Prostate gland (tissue), 2 donors: ENCODE measurements at places on chromosomes 7 and 10.

DNA sequence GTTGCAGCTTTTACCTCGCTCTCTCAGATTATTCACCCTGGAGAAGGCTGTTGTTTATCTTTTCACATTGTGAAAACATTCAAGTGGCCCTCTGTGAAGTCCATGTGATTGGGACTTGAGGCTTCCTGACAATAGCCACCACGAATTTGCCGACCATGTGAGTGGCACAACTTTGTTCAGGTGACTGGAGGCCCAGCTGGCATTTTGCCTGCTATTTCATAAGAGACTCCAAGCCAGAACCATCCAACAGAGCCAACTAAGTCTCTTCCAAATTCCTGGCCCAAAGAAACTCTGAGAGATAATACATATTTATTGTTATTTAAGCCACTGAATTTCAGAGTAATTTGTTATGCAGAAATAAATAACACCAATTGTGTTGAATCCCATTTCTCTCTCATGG, 38.2 kb upstream of the CCSER2 start:
- no peaks in the 10 kb centered on the region for H3K4me1 ChIP-seq
- no peaks in the 10 kb centered on the region for H3K27me3 ChIP-seq
- H3K4me3 ChIP-seq: no peak overlapping the region
- H3K27ac ChIP-seq: no peak overlapping the region
- no peaks in the 10 kb centered on the region for H3K36me3 ChIP-seq

GRCh38 chr7:7164591-7164990, 17.8 kb upstream of the C1GALT1 start:
- H3K27ac ChIP-seq: no peak overlapping the region
- DNase-seq: no peak
- H3K4me3 ChIP-seq: no peak overlapping the region
- no peaks in the 10 kb centered on the region for H3K27me3 ChIP-seq
- H3K4me1 ChIP-seq: no peaks in the 10 kb centered on the region

DNA sequence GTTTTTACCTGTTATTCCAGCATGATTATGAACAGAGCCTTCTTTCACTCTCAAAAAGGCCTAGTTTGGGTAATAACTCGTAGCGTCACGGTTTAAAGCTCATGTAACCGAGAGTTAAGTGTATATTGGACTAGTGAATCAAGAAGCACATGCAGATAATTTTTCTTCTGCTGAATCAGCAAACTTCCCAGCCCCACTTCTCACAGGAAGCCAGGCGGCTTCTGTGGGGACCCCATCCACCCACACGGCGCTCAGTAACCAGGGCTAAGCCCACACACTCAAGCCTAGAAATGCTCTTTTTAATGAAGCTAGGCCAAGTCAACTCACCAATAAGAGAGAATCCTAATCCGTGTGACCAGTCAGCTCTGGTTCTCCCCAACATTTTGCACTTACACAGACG, 191.2 kb upstream of the MGMT start:
- no peak for DNase-seq
- H3K27me3 ChIP-seq: no peaks in the 10 kb centered on the region
- no peak overlapping the region for H3K27ac ChIP-seq
- no peaks in the 10 kb centered on the region for H3K4me1 ChIP-seq

- H3K4me1 ChIP-seq: peaks cover 21% of the 10 kb centered on the region
- no peak overlapping the region for H3K4me3 ChIP-seq
- no peaks in the 10 kb centered on the region for H3K36me3 ChIP-seq
- no peaks in the 10 kb centered on the region for H3K27me3 ChIP-seq
- DNase-seq: peak; percentile 49
Observed at GRCh38 chr10:102678842-102679289, 34.6 kb downstream of the TRIM8 start.
